Muscle of arm (tissue), 14 donors: ENCODE measurements at places on chromosomes 2 and 18. TPM values are rescaled to one million over a fixed set of nuclear protein-coding genes. Genes with fewer than 3 reads are reported as not detected.

HOXD10 gene
- polyA plus RNA-seq: 21.6 TPM

DNA sequence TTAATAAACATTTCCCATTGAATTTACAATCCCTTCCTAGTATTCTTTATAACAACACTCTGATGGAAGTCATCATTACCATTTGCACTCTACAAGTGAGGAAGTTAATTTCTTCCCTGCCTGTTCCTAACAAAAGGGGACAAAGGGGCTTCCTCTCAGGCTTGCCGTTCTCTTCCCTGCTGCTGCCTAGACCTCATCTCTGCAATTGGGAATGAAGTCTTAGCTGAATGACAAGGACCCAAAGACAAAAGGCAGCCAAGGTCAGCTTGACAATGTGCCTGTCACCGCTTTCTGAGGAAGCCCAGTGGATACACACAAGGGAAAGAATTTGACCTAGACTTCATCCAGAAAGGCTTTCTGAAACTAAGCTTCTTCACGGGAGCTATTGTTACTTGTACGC, 416.4 kb downstream of the CMPK2 start:
- peak; percentile 4 for DNase-seq

EMILIN1 gene
- polyA plus RNA-seq: 107 TPM

DNA sequence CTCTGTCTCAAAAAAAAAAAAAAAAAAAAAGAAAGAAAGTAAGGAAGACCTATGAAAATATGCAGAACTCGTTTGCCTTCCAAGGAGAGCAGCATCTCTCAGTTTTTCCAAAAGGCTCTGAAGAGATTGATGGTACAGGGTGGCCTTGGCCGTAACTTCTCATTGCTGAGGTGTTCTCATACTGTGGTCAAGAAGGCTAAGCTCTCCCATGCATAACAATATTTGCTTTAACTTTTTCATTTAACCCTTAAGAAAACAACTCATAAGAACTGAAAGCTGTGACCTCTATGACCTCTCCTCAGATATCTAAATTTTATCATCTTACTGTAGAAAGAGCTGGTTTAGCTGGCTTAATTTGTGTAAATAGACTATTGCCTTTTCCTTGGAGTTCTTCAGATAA, 37.1 kb upstream of the GATA6 start:
- DNase-seq: no peak

DNA sequence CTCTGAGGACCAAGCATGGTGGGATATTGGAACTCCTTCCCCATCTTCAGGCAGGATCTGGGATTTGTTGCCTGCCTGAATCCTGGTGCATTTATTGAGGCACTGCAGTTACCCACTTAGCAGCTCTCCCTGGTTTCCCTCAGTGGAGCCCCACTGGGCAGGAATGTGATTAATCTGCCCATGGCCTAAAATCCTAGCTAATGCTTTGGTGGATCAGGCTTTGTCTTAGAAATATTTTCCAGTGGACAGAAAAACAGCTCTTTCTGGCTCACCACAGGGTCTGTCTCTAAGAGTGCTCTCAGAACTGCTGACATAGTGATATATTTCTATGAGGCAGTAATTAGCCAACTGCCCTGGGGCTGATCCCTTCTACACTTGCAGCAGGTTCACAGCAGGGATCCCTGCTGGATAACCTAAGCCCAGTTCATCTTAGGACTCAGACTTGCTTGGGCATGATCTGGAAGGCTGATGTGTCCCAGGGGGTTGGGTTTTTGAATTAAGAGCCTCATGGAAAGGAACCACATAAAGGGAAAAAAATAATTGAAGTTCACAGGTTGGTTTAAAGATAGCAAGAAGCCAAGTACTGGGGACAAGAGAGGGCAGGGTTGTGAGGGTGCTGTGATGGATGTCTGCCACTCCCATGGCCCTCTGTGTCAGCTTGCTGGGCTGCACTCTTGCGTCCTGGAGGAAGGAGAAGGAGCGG, 44.3 kb upstream of the ZDBF2 start:
- DNase-seq: no peak

IL36B gene
- polyA plus RNA-seq: not detected

DNA sequence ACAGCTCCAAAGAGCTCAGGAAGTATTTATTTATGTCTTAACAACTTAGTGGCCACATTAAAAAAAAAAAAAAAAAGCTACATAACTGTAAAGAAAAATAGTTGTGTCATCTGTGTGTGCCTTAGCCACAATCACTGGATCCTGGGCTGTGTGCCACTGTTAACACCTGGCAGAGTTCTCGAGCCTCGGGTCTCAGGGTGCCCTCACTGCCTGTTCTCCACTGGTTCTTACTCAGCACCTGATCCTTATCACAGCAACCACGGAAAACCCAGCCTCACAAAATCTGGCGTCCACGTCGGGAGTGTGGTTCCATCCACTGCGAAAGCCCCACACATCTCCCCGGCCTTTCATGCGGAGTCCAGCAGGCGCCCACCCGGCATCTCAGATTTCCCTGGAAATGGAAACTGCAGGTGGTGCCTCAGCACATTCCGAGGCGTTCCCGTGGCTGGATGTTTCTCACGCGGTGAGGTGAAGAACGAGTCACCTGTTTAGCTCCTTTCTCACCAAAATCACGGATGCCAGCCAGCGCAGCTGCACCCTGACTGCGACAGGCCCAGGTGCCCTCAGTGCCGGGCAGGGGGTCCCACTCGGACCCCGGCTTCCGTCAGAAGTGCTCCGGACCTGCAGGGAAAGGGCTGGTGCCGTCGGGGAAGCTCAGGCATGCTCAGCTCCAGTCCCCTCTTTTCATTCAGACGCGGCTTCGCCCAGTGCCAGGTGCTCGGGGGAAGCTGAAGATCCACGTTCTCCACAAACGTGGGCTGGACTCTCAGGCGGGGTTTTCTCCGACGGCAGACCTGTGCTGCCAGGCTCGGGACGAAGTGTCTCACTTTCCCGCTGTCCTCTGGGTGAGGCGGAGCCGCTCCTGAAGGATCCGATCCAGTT, 198.7 kb upstream of the SALL3 start:
- no peak for DNase-seq

GRCh38 chr18:69401226-69401971, 711 bp downstream of the DOK6 start:
- peak; percentile 41 for DNase-seq

- no peak for DNase-seq
Observed at GRCh38 chr18:77249569-77250500, at the start of gene GALR1. Gene GALR1, plus strand, starts transcription at chr18:77249848. Its CDS starts 701 bp downstream, at chr18:77250549.

GRCh38 chr2:239401881-239402233, 1.0 kb upstream of the HDAC4 start:
- no peak for DNase-seq

CNDP1 gene
- 0.40 TPM for polyA plus RNA-seq

PROKR1 gene
- polyA plus RNA-seq: not detected

WDSUB1 gene
- polyA plus RNA-seq: 5.5 TPM

GRCh38 chr2:16168506-16169264, 228.3 kb downstream of the MYCN start:
- no peak for DNase-seq

DNA sequence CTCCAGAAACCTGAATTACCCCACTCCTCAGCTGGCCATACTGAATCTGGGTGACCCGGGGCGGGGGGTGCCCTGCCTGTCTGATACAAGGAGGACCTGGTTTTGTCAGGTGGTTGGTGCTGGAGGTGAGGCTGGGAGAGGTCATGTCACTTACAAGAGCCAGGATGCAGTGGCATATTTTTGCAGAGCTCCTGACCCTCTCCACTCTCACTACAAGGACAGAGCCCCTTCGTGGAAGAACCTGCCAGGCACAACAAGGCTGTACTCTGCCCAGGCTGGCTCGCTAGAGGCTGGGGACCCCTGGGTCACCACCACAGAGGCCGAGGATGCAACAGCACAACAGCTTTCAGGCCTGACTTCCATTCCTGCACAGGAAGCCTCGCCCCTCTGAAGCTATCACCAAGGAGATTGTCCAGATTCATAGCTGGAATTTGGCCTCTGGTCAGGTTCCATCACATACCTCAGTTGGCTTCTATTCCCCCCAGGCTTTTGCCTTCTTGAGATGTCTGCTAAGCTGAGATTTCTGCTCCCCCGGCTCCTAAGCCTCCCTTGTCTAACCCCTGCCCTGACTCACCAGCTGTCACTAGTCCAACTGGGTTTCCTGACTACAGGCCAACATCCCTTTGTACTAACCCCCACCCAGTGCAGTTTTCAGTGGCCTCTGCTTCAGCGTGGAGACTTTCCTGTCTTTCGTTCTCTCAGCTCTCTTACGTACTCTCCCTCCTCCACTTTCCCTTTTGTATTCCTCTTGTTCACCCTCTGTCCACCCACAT, 132.5 kb upstream of the EPAS1 start:
- peak; percentile 51 for DNase-seq
